ENCODE measurements at places on chromosomes 11 and 22.

GRCh38 chr11:6611092-6611962 lies 689 bp downstream of the TAF10 start:
- DNase-seq = no peak

DNA sequence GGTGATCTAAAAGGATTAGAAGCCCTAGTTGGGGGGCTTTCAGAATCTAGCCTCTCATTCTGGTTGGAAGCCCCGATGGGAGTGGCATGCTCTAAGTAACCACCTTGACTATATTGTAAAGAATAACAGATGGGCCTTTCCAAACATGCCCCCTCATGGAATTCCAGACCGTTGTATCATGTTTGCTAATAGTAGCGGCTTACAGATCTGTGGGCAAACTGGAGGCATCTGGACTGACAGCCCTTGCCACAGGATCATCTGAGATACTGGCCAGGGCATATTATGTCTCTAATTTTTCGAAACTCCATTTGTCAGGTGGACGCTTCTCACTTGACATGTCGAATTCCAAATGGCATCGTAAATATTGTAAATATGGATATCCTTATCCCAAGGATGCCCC lies 10.5 kb downstream of the APIP start:
- no peak for DNase-seq

- peak; percentile 87 for DNase-seq
These were observed 29.1 kb upstream of the TXNRD2 start for GRCh38 chr22:19970479-19971275.

DNA sequence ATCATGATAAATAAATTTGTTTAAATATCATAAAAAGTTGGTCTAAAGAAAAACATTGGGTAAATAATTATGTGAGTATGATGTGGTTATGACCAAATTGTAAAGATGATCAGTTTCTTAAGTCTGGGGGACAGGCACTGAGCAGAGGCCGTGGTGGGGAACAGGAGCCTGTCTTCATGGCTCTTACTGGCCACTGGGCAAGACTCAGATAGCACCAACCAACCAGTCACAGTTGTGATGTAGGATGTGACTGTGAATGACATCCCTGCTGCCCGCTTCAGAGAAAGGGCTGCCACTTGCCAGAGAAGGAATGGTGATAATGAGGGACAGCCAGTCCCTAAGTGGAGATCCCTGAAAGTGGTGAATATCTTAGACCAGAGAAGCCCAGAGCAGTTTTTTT lies 7.0 kb downstream of the PTPRJ start:
- no peak for DNase-seq

DNA sequence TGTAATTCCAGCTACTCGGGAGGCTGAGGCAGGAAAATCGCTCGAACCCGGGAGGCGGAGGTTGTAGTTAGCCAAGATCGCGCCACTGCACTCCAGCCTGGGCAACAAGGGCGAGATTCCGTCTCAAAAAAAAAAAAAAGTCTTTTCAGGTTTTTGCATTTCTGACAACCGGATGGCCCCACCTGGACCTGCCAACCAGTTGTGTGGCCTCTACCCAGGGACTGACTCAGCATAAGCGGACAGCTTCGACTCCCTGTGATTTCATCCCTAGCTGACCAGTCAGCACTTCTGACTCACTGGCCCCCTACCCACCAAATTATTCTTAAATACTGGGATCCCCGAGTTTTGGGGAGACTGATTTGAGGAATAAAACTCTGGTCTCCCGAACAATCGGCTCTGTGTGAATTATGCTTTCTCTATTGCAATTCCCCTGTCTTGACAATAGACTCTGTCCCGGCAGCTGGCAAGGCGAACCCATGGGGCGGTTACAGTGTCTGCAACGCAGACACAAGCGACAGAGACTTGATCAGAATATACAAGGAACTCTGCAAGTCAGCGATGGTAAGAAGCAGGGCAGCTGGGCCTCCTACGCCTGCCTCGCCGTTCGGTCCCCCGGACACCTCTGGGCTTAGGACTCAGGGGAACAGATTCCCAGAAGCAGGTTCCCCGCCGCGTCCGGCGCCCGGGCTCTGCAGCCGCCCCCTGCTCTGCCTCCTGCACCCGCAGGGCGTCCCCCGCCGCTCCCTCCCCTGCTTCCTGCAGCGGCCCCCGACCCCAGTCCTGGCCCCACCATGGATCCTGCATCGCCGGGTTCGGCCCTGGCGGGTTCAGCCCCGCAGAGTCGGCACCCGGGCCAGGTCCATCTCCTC lies 741 bp upstream of the TALDO1 start:
- no peak for DNase-seq

- no peak for DNase-seq
These were observed 9.0 kb downstream of the POLR3H start for GRCh38 chr22:41535244-41535643.

GRCh38 chr22:49481659-49482399 lies 345.8 kb downstream of the BRD1 start:
- no peak for DNase-seq

DNA sequence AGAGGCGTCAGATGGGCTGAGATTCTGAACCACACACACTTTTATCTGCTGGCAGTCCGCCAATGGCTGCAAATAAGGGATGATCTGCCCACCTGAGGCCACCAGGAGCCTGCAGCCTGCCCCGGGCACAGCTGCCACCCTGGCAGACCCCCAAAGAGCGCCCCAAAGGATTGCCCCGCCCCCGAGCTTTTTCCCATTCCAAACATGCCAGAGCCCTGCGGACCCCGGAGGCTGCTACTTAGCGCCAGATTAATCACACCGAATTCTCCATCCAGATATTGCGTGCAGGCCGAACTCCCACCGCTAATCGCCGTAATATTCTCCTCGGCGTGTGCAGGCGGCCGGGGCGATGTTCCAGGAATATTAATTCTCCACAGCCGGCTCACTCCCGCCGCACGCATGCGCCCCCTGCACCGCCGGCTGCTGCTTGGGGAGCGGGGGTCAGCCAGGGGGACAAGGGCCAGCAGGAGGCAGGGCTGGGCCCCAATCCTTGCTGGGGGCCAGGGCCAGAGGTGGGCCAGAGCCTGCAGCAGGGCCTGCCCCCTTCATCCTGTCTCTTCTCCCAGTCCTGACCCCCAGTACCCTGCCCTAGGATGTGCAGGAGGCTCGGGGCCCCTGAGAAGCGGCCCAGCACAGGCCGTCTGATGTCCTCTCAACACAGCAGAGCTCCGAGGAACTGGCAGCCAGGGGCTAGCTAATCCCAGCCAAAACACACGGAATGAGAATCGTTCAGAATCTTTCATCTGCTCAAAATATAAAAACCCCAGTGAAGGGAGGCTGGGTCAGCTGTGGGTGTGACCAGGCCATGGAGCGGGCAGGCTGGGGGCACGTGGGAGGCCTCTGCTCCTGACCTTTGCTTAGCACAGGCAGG lies 19.5 kb upstream of the TCF20 start:
- no peak for DNase-seq

GRCh38 chr22:26466196-26466595 lies 17.4 kb downstream of the HPS4 start:
- DNase-seq = no peak

- DNase-seq = no peak
These were observed 117.3 kb downstream of the PLEKHA7 start for GRCh38 chr11:16896729-16897469.

- DNase-seq = no peak
These were observed 12.3 kb downstream of the TMEM216 start for GRCh38 chr11:61404641-61405040.

Data from memory B cell (primary cell).